ENCODE measurements at places on chromosomes 4 and X. TPM values are rescaled to one million over a fixed set of nuclear protein-coding genes. Genes with fewer than 3 reads are reported as not detected.

DNA sequence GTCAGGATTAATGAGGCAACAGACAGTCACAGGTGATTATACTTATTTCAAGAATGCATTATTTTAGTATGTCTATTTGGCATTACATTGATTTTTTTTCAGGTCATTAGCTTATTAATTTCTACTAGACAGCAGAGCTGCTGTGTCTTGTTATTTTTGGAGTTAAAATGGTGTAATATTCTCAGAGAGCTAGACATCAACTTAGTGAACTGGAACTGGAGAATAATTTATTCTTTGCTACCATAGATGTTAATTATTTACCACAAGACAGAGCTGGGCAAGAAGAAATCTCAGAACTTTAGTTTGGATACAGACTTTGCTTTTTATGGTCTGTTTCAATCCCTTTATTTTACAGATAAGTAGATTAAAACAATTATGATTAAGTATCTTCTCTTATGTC lies 10.2 kb upstream of the HPGD start:
- no peak overlapping the region for H3K4me3 ChIP-seq
- no peak for DNase-seq
- H3K27me3 ChIP-seq: no peaks in the 10 kb centered on the region
- no peak overlapping the region for H3K27ac ChIP-seq
- no peaks in the 10 kb centered on the region for H3K4me1 ChIP-seq
- no peaks in the 10 kb centered on the region for H3K36me3 ChIP-seq

- no peak overlapping the region for H3K4me3 ChIP-seq
- H3K27ac ChIP-seq: no peak overlapping the region
- no peaks in the 10 kb centered on the region for H3K27me3 ChIP-seq
Measured at GRCh38 chrX:33989936-33990335, 142.2 kb downstream of the FAM47A start.

GRCh38 chr4:74793757-74794381 lies 454 bp downstream of the BTC start:
- peaks cover 7% of the 10 kb centered on the region for H3K4me1 ChIP-seq
- no peak overlapping the region for H3K27ac ChIP-seq
- DNase-seq: no peak

DNA sequence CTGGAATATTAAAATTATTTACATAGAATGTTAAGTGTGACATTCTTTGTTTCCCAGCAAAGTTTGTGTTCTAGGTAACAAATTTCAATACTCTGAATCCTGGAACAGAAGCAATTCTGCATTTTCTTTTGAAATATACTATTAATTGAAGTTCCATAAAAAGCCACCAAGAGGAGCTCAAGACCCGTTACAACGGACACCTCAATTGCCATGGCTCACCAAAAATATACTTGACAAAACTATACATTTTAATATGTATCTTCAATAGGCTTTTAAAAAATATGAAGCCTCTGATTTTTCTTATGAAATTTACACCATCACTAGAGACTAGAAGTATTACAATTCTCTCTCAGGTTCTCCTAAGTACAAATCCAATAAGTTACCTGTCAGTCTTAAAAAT lies 111.4 kb downstream of the NYX start:
- H3K27me3 ChIP-seq: no peaks in the 10 kb centered on the region
- H3K4me1 ChIP-seq: peaks cover 22% of the 10 kb centered on the region
- DNase-seq: no peak
- no peak overlapping the region for H3K4me3 ChIP-seq
- no peak overlapping the region for H3K27ac ChIP-seq
- H3K36me3 ChIP-seq: no peaks in the 10 kb centered on the region

SSX2 gene
- total RNA-seq: not detected

- DNase-seq: no peak
- H3K27ac ChIP-seq: no peak overlapping the region
- H3K36me3 ChIP-seq: no peaks in the 10 kb centered on the region
- no peak overlapping the region for H3K4me3 ChIP-seq
- no peaks in the 10 kb centered on the region for H3K4me1 ChIP-seq
Measured at GRCh38 chrX:153620576-153620975, 21.6 kb upstream of the CCNQ start.

GIMD1 gene
- not detected for total RNA-seq

DNA sequence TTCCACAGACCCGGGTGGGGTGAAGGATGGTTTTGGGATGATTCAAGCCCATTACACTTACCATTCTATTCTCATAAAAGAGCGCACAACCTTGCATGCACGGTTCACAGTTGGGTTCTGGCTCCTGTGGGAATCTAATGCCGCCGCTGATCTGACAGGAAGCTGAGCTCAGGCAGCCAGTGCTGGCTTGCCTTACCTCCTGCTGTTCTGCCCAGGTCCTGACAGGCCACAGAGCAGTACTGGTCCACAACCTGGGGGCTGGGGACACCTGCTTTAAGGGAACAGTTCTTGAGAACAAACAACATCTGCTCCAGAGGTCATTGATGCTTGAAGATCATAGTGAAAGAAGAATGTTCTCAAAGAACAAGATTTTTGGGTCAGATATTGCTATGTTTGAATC lies 8.0 kb upstream of the HS3ST1 start:
- H3K27me3 ChIP-seq: no peaks in the 10 kb centered on the region
- DNase-seq: no peak
- H3K4me3 ChIP-seq: no peak overlapping the region
- no peaks in the 10 kb centered on the region for H3K4me1 ChIP-seq
- no peak overlapping the region for H3K27ac ChIP-seq

PRSS12 gene
- total RNA-seq: not detected

GRCh38 chr4:109332926-109333464 lies 30.5 kb upstream of the COL25A1 start:
- H3K27me3 ChIP-seq: no peaks in the 10 kb centered on the region
- H3K36me3 ChIP-seq: no peaks in the 10 kb centered on the region
- DNase-seq: no peak
- no peak overlapping the region for H3K27ac ChIP-seq

DNA sequence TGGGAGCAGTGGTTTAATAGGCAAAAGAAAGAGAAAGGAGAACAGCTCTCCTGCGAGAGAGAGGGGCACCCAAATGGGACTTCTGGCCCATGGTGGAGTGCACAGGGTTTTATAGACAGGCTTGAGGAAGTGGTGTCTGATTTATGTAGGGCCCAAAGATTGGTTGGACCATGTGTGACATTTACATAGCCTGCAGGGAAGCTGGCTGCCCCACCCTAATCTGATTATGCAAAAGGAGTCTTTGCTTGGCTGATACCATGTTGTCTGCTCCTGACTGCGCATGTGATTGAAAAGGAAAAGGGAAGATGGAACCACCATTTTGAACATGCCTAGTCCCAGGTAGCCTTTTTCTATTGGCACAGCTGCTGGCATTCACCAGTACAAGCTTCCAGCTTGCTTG lies 100.0 kb upstream of the DIPK2B start:
- no peak for DNase-seq
- no peaks in the 10 kb centered on the region for H3K36me3 ChIP-seq
- H3K27ac ChIP-seq: no peak overlapping the region
- H3K27me3 ChIP-seq: no peaks in the 10 kb centered on the region

MAGEB18 gene
- not detected for total RNA-seq

GRCh38 chrX:87397103-87397886 lies 120.3 kb upstream of the KLHL4 start:
- no peak for DNase-seq
- no peak overlapping the region for H3K27ac ChIP-seq
- no peaks in the 10 kb centered on the region for H3K36me3 ChIP-seq
- H3K27me3 ChIP-seq: no peaks in the 10 kb centered on the region
- no peak overlapping the region for H3K4me3 ChIP-seq

DNA sequence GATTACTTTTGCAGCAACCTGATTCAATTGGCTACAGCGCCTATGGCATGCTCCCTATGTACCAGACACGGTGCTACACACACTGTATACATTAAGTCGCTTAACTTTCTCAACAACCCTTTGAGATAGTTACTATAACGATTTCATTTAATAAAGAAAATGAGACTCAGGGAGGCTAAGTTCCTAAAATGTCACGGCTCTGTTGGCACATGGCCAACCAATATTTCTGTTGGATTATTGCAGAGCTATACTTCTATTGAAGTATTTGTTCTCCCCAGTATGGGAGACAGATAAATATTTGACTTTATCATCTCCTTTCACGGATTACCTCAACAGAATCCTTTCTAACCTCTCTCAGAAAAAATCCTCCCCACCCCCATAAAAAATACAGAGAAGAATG lies 25.3 kb downstream of the CLNK start:
- H3K36me3 ChIP-seq: no peaks in the 10 kb centered on the region
- DNase-seq: no peak
- H3K27ac ChIP-seq: no peak overlapping the region
- H3K27me3 ChIP-seq: no peaks in the 10 kb centered on the region

DNA sequence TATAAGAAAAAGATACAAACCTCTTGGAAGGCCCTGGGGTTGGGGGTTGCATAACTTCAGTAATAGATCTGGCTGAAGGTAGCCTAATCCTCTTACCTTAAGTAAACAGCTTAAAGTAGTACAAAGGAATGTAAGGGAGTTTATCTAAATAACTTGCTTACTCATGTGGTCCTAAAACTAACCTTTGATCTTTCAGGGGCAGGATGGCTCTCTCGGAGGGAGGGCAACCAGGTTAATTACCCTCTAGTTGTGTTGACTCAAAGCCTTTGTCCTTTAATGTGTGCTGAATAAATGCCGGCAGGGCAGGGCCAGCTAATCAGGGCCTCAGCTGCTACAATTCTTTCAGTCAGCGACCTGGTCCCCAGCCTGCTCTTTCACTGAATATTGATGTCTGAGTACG lies 822.0 kb upstream of the SLIT2 start:
- H3K4me3 ChIP-seq: no peak overlapping the region
- no peaks in the 10 kb centered on the region for H3K4me1 ChIP-seq
- DNase-seq: no peak

GRCh38 chr4:187354740-187355139 lies 631.1 kb upstream of the FAT1 start:
- no peak overlapping the region for H3K27ac ChIP-seq
- H3K4me3 ChIP-seq: no peak overlapping the region
- no peak for DNase-seq
- H3K36me3 ChIP-seq: no peaks in the 10 kb centered on the region

DNA sequence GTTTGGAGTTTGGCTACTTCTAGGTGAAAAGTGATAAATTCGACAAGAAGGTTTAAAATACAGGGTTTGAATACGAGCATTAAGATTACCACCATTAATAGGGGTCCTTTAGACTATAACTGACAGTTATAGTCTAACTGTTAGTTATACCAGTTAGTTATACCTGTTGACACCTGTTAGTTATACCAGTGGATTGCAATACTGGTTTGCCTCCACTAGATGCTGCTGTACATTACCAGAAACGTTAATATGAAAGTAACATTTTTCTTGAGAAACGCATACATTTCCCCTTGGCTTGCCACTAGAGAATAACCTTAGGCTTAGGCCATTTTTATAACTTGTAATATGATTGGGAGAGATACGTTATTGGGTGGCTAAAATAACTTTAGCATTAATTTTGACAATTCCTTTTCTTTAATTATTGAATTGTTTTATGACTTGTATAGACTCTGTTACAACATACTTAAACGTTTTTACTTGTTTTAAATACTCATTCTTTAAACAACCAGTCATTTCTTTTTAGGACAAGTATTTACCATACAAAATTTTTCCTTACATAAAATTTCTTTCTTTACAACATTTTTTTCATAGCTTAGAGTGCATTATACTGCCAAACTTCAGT lies 911.2 kb downstream of the FSTL5 start:
- H3K4me1 ChIP-seq: no peaks in the 10 kb centered on the region
- no peak overlapping the region for H3K27ac ChIP-seq
- H3K4me3 ChIP-seq: no peak overlapping the region

SHISA3 gene
- total RNA-seq: not detected

HSFX2 gene
- total RNA-seq: not detected

DNA sequence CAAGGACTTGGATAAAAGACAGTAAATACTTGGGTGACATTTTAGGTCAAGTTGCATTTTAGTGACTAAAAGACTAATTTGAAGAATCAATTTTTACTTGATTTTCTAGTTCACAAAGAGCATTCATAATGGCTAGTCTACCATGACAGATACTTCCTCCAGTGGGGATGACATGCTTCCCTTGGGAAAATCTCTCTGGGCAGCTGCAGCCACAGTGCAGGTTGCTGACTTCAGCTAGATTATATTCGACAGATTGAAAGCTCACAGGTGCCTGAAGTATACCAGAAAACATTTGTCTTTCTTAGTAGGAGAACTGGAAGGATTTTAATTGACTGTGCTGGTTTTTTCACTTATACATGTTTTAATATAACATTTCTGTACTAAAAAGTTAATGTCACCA lies 209.6 kb upstream of the MAGEB2 start:
- DNase-seq: no peak
- no peak overlapping the region for H3K4me3 ChIP-seq
- no peak overlapping the region for H3K27ac ChIP-seq
- H3K36me3 ChIP-seq: no peaks in the 10 kb centered on the region
- H3K4me1 ChIP-seq: no peaks in the 10 kb centered on the region

F8A3 gene
- total RNA-seq: 19.9 TPM

DNA sequence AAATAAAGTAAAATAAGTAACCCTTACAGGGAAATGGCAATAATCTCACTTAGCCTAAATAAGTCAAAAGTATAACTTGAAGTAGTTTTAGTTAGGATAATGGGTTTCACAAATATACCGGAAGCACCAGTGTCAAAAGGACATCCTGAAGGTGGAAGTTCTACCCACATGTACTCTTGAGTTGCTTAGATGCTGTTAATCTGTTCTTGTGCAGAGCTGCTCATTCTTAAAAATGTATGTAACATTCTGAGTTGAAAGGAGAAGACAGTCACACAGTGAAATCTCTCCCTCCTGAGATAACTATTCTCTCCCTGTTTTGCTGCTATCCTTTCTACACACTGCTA lies 11.2 kb upstream of the CCNG2 start:
- no peaks in the 10 kb centered on the region for H3K27me3 ChIP-seq
- peaks cover 2% of the 10 kb centered on the region for H3K4me1 ChIP-seq
- DNase-seq: no peak
- H3K4me3 ChIP-seq: no peak overlapping the region
- H3K27ac ChIP-seq: no peak overlapping the region

- no peak overlapping the region for H3K27ac ChIP-seq
- H3K27me3 ChIP-seq: no peaks in the 10 kb centered on the region
- no peak overlapping the region for H3K4me3 ChIP-seq
- no peaks in the 10 kb centered on the region for H3K4me1 ChIP-seq
Measured at GRCh38 chr4:169115897-169116254, 105.8 kb upstream of the CBR4 start.

DNA sequence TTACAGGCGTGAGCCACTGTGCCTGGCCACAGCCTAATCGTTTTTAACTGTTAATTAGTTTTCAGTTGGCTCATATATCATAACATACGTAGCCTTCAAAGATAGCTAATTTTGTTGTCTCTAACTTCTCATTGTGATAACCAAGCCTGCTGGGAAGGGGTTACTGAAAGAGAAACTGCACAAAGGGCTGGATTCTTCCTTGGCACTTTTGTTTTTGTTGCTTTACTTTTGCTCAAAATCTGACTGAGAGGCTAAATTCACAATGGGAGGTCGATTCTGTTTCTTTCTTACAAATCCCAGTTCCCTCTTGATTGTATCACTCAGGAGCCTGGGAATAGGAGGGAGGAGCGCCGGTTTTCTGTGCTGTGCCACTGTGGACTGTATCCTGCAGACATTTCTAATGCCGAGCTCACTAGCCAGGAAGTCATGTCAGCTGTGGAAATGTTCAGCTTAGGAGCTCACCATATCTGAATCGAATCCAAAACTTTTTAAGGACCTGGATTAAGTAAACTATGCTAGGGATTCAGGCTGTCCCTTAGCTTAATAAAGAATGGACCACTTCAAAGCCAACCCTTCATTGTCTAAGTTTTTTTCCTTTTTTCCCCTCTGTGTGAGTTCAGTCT lies 120.5 kb upstream of the FAT1 start:
- H3K4me1 ChIP-seq: no peaks in the 10 kb centered on the region
- no peak for DNase-seq
- H3K4me3 ChIP-seq: no peak overlapping the region
- no peaks in the 10 kb centered on the region for H3K27me3 ChIP-seq

GRCh38 chr4:116387937-116388474 lies 697.4 kb downstream of the TRAM1L1 start:
- no peak overlapping the region for H3K4me3 ChIP-seq
- no peak overlapping the region for H3K27ac ChIP-seq
- no peaks in the 10 kb centered on the region for H3K4me1 ChIP-seq
- no peak for DNase-seq
